T-helper 9 cell (primary cell): ENCODE measurements at places on chromosomes 16 and 17.

- no peak for DNase-seq
Measured at GRCh38 chr17:5499476-5500231, 13.3 kb downstream of the MIS12 start.

DNA sequence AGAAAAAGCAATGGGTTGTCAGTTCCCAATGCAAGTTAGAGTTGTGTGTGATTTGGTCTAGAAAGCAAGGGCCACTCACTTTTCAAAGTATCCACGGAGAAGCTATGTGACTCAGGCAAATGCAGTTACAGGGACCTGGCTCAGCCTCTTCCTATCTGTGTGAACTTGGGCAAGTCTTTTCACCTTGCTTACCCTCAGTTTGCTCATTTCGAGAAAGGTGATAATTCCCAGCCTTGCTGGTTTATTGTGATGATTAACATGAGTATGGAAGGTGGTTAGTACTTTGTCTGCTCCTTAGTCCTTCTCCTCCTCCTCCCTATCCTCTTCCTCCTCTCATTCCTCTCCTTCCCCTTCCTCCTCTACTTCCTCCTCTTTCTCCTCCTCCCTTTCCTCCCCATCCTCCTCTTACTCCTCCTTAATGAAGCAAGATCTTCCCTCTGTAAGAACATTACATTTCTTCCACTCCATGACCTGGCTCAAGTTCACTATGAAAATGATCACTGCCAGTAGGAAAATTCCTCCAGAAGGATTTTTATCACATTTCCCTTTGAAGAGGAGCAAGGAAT, 204.0 kb downstream of the GRIN2A start:
- DNase-seq, result no peak

DNA sequence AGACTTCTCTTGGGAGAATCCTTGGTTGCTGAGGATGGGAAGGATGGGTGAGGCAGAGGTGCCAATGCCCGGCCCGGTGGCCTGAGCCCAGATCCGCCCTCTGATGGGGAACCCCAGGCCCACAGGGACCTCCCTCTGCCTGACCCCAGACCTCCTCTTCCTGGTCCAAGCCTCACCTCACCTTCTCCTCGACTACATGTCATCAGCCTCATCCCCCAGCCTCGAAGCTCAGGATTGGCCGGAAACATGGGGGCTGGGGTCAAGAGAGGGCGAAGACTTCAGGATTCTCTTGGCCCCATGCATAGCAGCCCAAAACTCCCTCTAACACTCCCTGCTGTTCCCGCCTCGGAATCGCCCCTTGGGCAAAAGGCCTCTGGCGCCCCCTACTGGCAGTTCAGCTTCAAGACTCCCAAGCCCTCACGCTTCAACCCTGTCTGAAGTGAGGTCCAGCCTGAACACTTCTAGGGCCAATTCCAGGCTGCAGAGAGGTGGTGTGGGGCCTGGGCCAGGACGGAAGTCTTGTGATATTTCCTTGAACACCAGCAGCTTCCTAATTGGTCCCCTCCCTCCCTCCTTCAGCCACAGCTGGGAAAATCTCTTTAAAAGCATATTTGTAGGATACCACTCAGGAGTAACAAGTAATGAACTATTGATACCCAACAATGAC, 47.2 kb downstream of the ARHGAP27 start:
- DNase-seq, result peak; percentile 95

- no peak for DNase-seq
Measured at GRCh38 chr17:65896889-65897288, 295.0 kb downstream of the CEP112 start.

GRCh38 chr17:50661795-50662391, 27.2 kb downstream of the ABCC3 start:
- no peak for DNase-seq

GRCh38 chr17:16995930-16996329, 24.0 kb upstream of the TNFRSF13B start:
- DNase-seq, result no peak

DNA sequence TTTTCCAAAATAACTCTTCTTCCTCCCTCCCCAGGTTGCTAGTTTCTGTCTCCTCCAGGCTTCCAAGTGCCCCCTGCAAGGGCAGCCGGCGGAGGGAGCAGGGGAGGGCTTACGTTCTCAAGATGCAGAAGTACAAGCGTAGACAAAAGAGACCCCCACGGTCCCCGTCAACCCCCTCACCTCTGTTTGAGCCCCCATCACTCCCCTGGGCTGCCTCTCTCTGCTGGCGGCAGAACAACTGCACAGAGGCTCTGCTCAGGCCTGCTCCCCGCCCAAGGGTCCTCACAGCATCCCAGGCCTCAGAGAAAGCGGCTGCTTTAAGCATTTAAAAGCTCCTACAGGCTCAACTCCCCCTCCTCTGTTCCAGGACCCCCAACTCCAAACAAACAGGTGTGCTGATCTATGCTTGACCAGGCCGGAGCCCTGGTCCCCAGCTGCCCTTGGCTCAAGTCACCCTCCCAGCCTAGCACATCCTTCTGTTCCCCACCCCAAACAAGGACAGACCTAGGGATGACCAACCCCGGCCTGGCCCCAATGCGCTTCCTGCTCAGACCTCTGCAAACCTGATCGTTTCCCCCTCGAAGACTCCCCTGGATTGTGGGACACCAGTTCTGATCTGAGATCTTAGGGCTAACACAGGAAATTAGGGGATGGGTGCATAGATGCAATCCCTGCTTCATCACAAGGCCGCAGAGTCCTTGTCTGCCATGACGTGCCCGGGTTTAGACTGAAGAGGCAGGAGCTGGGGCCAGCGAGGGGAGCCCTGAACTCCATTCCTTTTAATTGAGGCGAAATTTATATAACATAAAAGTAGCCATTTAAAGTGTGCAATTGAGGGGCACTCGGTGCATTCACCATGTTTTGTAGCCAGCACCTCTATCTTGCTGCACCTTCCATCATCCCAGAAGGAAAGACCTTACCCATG, 17.2 kb upstream of the RBFOX3 start:
- no peak for DNase-seq

GRCh38 chr16:35184356-35184870, 1725.0 kb downstream of the TP53TG3F start:
- no peak for DNase-seq

DNA sequence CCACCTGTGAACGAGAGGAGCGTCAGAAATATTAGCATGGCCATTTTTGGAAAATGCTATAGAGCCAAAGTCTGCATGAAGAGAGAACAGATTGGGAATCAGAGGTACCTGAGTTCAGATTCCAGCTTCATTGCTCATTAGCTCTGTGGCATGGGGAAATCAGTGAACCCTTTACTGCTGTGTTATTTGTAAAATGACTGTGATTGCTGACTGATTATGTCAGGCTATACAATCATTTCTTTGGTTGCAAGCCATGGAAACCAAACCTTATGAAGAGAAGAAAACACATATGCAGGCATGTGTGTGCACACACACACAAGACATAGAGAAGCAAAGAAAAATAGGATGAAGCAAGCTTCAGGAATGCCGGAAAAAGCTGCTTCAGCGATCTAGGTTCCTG, 101.4 kb upstream of the HSBP1 start:
- no peak for DNase-seq

GRCh38 chr17:76659928-76660655, 16.5 kb upstream of the ST6GALNAC1 start:
- no peak for DNase-seq

DNA sequence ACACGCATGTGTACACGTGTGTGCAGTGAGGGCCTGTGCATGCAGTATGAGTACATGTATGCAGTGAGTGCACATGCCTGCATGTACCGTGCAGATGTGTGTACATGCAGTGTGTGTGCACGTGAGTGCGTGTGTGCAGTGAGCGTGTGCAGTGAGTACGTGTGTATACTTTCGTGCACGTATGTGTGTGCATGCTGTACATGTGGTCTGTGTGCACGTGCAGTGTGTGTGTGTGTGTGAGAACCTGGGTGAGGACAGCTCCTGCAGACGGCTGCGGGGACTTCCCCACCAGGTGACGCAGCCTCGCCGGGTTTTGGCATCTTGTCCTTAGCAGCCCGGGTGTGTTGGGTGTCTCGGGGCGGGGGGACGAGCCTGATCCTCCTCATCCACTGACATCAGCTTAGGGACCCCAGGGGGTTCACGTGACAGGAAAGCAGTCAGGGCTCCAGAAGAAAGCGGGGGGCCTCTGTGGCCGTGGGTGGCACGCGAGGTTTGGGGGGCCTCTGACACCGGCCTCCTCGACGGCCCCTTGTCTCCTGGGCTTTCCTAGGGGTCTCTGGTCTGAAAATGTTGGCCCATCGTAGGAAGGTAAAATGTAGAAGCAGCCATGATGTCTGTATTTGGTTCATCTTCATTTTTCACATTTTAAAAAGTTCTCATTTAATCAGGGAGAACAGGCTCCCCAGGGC, 119.6 kb upstream of the ZNF750 start:
- DNase-seq, result no peak

DNA sequence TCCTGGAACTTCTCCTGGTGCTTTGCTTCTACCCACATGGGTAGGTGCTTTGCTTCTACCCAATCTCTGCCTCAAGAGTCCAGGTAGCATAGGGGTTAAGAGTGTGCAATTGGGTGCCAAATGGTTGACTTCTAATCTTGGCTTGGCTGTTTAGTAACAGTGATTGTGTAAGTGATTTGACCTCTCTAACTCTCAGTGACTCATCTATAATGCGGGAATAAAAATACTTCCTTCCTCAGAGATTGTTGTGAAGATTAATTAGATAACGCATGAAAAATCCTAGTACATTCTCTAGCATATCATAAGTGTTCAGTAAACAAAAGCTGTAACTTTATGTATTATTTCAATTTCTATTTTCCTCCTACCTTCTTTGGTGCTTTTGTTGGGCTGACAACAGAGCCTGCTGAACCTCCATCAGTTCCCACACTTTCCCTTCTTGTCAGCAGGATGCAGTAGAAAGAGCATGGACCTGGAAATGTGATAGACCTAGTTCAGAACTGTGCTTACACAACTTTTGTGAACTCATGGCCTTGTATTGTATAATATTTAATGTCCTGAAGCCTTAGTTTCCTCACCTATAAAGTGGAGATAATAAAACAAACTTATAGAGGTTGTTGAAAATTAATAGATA, 72.9 kb upstream of the SMIM36 start:
- DNase-seq, result no peak

DNA sequence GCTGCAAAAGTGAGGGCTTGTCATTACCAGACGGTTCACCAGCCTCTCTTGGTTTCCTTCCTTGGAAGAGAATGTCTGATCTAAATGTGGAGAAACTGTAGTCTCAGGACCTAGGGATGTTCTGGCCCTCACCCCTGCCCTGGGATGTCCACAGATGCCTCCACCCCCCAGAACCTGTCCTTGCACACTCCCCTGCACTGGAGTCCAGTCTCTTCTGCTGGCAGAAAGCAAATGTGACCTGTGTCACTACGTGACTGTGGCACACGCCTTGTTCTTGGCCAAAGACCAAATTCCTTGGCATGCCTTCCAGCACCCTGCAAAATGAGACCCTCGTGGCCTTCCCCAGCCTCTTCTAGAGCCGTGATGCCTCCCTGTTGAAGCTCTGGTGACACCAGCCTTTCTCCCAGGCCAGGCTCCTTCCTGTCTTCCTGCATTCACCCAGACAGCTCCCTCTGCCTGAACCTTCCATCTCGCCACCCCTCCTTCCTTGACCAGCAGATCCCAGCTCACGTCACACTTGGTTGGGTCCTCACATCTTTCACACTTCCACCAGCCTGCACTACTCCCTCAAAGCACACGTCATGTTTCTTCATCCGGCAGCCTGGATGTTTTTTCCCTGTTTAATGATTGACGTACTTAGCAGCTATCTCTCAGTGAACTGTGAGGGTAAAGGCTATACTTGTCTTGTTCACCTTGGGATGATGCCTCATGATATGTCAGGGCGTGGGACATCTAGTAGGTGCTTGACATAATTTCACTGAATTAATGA, 4.3 kb downstream of the ZNF768 start:
- DNase-seq, result no peak

- no peak for DNase-seq
Measured at GRCh38 chr17:64036198-64036922, 15.9 kb upstream of the ICAM2 start.

DNA sequence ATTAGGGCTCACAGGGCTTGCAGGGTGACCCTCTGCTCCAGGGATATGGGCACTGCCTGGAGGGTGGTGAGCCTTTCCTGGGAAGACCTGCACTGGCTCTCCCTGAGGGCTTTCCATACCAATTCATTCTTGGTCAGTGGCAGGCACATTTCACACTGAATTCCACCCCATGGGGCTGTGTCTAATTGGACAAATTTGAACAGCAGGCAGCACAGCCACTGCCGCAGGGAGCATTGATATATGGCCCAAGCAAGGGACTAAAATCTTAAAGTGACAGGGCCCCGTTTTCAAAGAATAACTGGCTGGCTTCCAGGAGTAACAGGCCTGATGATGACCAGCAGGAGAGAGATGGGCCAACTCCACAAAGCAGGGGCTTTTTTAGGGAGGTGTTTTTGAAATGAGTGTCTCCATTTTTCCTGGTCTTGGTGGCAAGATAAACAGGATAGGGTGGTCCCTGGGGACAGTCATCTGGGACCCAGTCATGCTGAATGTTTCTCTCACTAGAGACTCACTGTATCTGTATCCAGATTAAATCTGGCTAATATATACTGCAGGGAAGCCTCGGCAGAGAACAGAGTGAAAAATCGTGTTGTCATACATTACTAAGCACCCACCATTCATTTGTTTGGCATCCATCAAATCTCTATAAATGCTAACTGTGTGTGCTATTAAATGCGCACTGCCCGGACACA, 74.1 kb upstream of the TBX2 start:
- no peak for DNase-seq

- DNase-seq, result no peak
Measured at GRCh38 chr17:5381542-5381941, 37.9 kb downstream of the NUP88 start.
